Adrenal gland (tissue), 19 donors: ENCODE measurements at places on chromosomes 4 and X. TPM values are rescaled to one million over a fixed set of nuclear protein-coding genes. Genes with fewer than 3 reads are reported as not detected.

The FRMPD4 gene
- total RNA-seq = not detected

The CLTRN gene
- total RNA-seq = 0.69 TPM

DNA sequence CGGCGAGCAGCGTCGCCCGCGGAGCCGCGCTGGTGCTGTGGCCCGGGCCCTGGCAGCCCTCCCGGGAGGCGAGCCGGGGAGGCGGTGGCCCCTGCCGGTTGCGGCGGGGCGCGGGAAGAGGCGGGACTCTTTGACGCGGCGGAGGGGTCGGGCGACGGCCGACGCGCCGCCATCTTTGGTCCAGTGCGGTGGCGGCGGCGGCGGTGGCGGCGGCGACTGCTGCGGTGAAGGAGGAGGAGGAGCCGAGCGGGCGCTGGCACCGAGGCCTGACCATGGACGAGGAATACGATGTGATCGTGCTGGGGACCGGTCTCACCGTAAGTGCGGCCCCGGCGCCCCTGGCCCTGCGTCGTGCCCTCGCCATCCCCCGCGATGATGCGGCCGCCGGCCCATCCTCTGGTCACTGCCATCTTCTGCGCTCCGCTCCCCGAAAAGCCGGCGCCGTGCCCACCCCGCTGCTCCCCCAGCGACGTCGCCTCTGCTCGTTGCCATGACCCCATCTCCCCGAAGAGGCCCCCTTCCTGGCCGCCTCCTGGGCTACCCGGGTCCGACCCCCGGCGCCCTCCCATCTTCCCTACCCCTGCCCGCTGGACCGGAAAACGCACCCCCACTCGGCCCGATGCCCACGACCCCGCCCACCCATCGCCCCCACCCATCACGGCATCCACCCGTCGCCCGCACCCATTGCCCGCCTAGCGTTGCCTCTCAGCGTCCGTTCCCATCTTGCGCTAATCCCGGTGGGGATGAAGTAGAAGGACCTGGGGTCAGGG lies at the start of gene GDI1:
Gene GDI1, plus strand, starts transcription at position 172 of the 770 bp plus-strand sequence. Its CDS starts 101 bp downstream, at position 273.
- H3K27me3 ChIP-seq = no peaks in the 10 kb centered on the region
- H3K27ac ChIP-seq = peak within 1 kb of the TSS; percentile 70
- peak; percentile 43 for DNase-seq
- H3K36me3 ChIP-seq = no peaks in the 10 kb centered on the region

DNA sequence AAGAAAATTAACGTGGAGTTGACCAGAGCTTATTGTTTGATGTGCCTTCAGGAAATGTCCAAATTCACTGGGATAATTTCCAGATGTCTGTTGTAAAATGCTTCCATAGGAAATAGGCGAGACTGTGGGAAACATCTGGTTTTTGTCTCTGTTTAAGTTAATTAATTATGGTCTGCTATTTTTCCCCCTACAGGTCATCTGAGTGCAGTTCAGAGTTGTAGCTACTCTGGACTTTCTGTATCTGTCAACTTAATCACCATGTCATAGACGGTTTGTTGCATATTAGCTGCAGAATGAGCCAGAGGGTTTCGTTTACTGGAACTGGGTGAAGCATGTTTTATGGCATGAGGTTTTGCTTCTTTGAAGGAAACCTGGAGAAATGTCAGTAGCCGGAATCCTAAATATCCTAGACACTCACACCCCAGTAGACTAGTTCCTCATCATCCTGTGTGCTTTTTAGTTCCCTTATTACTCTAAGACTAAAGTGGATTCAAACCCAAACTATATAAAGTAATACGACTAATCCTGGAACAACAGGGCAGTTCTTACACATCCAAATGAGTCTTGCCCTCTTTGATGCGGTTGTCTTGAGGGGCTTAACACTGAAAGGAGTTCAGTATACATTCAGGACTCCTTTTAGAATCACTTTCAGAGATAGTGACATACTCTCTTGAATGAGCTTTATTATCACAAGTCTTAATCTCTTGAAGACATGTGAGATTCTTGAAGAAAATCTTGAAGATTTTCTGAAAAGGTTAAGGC lies 62.5 kb downstream of the PPEF1 start:
- no peaks in the 10 kb centered on the region for H3K4me1 ChIP-seq
- no peak overlapping the region for H3K4me3 ChIP-seq
- H3K36me3 ChIP-seq = no peaks in the 10 kb centered on the region
- H3K27me3 ChIP-seq = no peaks in the 10 kb centered on the region
- no peak overlapping the region for H3K27ac ChIP-seq

GRCh38 chrX:129540068-129540653 lies at the start of gene OCRL:
Gene OCRL, plus strand, starts transcription at chrX:129540259. Its CDS starts 181 bp downstream, at chrX:129540440.
- no peaks in the 10 kb centered on the region for H3K27me3 ChIP-seq
- H3K4me1 ChIP-seq = no peaks in the 10 kb centered on the region
- H3K4me3 ChIP-seq = peak within 1 kb of the TSS; percentile 53
- no peaks in the 10 kb centered on the region for H3K36me3 ChIP-seq
